ENCODE measurements at places on chromosomes 7 and 10.

DNA sequence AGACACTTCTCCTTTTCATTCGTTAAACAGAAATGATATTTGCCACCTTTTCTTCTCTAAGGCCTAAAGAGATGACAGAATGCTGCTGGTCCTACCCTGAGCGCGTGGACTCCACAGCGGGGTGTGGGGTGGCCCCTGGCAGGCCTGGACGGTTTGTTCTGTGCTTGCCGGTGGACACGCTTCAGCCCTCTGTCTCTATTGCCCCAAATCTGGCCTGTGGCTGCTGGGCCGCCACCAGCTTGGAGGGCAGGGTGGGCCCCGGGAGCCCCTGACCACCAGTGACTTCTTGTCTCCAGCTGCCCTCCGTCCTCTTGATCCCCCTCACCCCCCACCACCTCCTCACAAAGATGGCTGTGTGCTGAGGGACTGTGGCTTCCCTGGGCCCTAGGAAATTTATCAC, 5.7 kb downstream of the CHST3 start:
- no peak for DNase-seq

DNA sequence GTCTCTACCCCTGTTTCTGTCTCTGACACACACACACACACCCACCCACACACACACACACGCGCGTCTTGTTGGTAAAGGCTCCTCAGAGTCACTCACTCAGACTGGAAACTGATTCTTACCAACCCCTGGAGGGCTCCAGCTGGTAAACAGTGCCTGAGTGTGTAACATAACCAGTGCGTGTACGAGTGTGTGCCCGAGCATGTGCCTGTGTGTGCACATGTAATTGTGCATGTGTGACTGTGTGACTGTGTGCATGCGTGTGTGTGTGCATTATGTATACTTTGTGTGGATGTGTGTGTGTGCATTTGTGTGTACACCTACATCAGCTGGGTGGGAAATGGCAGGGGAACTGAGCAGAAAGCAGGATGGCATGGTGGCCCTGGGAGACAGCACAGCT, 317.1 kb downstream of the WDR37 start:
- no peak for DNase-seq

DNA sequence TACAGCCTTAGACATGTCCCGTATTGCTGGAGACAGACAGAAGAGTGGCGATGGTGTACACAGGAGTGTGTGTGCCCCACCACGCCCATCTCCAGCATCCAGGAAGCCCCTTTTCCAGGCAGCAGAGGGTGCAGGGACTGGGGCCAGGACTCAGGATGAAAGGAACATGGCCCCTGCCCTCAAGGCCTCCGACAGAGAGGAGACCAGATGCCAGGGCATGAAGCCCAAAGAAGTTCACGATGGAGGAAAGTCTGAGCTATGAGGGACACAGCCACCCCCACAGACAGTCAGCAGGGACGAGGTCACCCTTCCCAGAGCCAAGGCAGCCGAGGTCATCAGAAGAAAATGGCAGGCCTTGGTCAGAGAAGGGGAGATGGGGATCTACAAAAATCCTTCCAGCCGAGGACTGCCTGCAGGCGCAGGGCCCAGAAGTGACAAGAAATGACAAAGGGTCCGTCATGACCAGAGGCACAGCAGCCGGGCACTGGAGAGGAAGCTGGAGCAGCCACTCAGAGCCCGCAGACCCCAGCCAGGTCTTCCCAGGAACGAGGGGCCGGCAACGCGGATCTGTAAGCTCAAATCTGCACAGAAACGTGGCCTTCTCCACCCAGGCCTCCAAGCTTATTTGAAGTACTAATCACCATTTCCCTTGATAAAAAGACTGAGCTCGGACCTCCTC, 78.7 kb upstream of the PPP2R2D start:
- no peak for DNase-seq

DNA sequence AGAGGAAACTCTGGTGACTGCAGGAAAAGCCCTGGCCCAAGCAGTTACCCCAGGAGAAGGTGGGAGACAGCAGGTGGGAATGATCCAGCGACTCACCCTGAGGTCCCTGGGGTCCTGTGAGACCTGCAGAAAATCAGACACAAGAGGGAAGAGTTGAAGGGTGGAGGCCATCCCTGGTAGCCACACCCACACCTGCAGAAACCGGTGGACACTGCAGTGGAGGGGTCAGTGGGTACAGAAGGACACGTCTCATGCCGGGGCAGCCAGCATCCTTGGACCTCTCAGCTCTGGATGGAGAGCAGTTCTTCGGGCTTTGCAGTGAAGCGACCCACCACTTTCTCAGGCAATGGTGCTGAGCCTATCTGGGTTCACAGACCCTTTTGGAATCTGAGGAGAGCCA, 39.0 kb downstream of the COL17A1 start:
- no peak for DNase-seq

DNA sequence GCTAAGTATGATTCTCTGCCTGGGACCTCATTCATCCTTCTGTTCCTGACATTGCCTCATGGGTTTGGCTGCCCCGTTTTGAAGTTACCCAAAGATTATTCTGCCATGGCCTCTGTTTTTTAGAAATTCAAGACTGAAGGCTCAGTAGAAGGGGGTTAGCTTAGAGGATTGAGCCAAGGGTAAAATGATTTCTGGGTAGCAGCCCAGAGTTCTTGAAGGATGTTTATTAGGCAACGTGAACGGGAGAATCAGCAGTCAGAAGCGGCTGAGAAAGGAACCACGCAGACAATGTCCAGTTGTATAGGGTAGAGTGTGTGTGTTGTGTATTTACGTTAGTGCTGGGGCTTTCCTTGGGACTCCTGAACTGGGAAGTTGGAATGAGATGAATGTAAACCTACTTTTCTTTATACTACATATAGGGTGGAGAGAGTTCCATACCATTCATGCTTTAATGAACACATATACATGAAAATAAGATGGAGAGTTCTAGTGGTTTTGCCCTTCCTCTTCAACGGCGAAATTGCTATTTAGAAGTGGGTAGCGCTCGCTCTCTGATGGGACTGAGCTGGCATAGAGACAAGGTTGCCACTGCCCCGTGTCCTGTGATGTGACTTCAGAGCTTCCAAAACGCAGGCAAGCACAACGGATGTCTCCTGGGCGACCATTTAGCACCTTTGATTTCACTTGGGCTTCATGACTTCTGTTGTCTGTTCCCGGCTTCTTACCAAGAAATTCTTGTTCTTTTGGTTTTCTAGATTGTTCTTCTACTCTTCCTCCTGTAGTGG, 35.0 kb upstream of the IL15RA start:
- DNase-seq = no peak

- DNase-seq = no peak
Measured at GRCh38 chr10:60186315-60187071, 203.2 kb downstream of the ANK3 start.

DNA sequence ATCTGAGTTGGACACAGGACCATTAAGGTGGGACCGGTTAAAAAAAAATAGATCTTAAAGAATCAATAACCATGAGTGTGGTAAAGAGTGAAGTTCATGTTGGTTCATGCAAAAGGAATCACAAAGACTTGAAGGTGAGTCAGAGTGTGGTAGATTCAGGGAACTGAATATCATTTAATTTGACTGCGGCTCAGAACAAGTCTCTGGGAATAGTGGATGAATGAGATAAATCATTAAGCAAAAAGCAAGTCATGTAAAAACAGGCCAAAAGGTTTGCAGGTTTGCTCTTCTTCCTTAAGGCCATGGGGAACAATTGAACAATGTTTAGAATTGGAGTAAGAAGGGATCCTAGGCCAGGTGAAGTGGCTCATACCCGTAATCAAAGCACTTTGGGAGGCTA, 385.8 kb downstream of the ETV1 start:
- DNase-seq = no peak

GRCh38 chr7:112866424-112866823, 76.2 kb upstream of the TMEM168 start:
- DNase-seq = no peak

Measured in HTR-8/SVneo (cell line).